ENCODE measurements at places on chromosomes 5 and 9.

- no peak for DNase-seq
These were observed 244.6 kb downstream of the DMRT2 start for GRCh38 chr9:1294641-1295258.

DNA sequence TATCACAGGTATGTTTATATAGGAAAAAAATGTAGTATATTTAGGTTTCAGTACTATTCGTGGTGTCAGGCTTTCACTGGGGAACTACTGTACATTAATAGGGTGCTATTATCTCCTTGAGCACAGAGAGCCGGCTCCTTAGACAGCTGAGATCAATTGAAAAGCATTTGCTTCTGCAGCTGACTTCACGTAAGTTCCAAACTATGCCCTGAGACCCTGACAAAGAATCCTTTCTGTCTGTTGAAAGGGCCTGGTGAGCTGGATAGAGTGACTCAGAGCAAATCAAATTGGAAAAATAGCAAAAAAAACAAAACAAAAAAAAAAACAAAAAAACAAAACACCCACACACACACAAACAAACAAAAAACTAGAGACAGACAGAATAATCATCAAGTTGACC, 652.0 kb downstream of the MTRR start:
- no peak for DNase-seq

DNA sequence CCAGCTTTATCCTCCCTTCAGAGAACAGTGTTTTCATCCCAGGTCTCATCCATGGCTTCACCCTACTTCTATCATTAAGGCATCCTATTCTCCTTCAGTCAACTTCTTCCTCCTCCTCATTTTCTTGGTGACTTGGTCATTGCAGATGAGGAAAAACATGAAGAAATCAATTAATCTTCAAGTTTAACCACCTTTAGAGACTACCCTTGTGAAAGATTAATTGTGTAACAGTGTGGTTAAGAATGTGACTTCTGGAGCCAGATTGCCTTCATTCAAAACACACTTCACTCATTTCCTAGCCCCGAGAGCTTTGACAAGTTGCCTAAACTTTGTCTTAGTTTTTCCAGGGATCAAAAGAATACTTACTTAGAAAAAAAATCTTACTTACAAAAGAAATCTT, 110.0 kb downstream of the STK32A start:
- no peak for DNase-seq

- no peak for DNase-seq
These were observed 159.5 kb downstream of the GNA14 start for GRCh38 chr9:77488439-77489126.

DNA sequence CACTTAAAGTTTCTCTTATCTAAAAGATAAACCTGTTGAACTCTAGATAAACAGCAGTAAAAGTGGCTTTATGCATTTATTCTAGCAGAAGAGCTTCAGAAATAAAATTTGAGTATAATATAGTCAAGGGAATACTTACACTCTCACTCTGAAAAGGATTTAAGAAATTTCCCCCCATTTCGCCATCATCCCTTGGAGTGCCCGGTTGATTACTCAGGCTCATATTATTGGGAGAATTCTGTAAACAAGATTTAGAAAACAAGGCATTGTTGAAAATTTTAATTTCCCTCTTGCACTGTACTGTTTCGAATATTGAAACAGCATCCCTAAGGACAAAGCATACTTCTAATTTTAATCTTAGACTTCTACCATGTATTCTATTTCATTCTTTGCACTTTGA, 34.5 kb upstream of the ACOT12 start:
- DNase-seq = no peak

GRCh38 chr5:35122819-35123218, 75.1 kb upstream of the AGXT2 start:
- DNase-seq = no peak

DNA sequence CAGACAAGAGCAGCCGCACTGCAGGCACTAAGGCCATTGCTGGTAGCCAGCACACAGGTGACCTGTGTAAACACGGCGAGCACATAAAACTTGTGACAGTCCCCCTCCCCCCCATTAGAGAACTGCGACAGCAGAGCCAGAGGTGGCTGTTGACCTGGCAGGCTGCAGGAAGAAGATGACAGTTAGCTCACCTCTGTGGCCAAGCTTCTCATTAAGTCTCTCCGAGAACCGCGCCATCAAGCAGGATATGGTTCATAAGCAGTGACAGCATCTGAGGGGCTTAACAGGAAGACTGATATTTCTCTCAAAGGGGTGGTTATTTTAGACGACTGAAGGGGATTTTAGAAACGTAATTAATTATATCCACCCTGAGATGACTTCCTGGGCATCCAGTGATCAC, 5.2 kb downstream of the SURF4 start:
- DNase-seq = no peak

- no peak for DNase-seq
These were observed 41.6 kb downstream of the CLINT1 start for GRCh38 chr5:157817387-157817702.

DNA sequence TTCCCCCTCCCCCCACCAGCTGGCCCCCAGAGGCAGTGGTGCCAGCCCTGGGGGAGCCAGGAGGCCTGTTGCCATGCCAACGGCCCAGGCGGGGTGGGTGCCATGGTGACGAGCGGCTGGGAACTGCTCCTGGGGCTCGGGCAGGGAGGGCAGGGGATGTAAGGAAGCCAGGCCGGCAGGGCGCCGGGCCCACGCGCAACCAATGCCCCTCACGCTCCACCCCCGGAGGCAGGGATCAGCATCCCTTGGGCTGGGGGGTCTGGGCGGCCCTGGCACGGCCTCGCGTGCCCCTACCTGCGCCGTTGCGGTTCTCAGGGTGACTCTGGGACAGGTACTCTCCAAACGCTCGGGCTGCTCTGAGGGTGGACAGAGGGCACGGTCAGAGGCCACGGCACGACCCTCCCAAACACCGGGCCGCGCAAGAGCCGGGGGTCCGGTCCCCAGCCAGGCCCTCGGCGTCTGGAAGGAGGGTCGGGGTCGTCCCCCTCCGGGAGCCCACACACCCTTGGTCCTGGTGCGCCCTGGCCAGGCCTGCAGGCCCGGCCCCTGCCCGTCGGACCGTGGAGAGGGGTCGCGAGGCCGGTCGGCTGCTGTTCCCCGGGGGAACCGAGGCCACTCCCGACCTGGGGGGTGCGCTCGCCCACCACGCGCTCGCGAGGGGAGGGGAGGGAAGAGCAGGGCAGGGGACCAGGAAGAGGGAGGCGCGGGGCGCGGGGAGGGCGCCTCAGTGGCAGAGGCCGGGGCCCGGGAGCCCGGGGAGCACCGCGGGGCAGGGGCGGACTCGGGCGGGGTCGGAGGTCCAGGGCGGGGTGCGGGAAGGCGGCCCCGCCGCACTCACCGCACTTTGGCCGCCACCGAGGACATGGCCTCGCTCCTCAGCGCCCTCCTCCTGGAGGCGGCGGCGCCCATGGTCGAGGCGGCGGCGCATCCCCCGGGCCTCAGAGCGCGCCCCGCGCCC, 661 bp downstream of the NSMF start:
- no peak for DNase-seq

DNA sequence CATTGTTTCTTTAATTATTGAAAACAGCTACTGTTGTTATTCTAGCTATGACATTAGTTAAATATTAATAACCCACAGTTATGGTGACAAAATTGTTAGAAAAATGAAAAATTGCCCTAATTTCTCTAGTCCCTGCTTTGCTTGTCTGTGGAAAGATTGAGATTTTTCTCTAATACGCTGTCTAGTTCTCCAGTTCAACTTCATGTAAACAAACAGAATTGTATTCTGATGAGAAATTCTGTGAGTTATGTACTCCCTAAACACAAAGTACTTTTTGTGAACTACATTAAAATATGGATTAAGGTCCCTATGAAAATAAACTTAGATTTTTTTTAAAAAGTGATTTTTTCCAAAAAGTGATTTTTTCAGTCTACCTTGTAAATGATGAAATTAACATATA, 8.7 kb downstream of the SLF1 start:
- DNase-seq = no peak

- no peak for DNase-seq
These were observed 1.9 kb downstream of the DIPK1B start for GRCh38 chr9:136714096-136714892.

DNA sequence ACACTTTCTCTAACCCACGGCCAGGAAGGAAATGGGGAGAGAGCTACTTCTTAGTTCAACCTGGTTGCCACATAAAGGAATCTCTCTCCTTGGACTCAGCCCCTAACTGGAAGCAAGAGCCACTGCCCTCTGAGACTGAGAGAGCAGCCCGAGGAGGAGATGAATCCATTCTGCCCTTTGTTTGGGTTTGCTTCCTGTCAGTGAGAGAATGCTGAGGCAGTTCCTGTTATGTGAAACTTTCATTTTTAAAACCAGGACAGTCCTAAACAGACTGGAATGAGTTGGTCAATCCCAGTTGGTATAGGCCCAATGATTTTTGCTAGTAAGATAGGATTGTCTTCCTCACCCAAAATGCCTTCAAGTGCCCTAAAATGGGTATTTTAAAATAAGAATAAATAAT, 205.1 kb downstream of the NTRK2 start:
- DNase-seq = no peak

DNA sequence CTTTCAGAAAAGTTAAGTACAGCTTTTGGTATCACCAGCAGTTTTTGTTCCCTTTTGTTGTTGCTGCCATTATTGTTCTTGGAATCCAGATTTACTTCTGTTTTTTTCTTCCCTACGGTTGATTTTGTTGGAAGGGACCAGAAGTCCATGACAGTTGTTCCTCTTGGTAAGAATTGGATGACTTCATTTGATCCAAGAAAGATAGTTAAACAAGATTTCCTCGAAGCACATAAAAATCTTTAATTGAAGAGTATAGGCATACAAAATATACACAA, 65.4 kb downstream of the CDC42SE2 start:
- DNase-seq = no peak

GRCh38 chr5:38650946-38651345, 94.5 kb upstream of the LIFR start:
- DNase-seq = no peak

DNA sequence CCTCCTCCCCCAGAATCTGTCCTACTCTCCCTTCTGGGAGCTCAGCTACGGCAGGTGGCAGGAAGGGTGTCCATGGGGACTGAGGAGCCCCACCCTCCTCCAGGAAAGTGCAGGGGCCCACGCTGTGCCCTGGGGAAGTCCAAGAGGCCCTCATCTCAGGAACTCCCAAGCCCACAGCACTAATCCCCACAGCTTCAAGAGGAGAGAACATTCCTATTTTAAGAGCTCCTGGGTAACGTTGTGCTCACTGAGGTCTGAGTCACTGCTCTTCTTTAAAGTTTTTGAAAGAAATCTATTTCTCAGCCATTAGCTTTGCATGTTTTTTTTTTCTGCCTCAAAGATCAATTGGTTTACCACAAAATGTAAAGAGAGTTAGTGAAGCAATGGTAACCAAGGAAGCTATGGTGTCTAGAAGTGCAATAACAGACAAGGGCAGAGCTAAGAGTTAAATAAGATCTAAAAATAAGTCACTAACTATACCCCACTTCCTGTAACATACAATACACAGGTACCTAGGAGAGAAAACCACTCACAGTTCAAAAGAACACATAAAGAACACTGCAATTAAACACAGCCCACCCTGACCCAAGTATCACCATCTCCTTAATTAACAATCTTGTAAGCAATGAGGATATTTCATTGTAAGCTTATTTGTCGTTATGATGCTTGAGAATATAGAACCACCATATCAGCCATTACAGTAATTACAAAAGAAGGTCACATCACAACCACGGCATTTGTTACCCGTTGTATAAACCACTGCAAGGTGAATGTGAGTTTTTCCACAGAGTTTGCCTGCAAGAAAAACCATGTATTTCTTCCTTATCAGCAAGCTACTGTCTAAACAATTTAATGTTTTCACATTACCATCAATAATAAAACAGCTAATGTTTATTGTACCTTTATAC, 382.3 kb upstream of the SLC30A5 start:
- no peak for DNase-seq

GRCh38 chr9:119934497-119934896, 565.3 kb upstream of the BRINP1 start:
- DNase-seq = no peak

- DNase-seq = peak; percentile 86
These were observed at the start of gene INPP5E for GRCh38 chr9:136439481-136440408. TSS of gene INPP5E (minus strand) at chr9:136439845. CDS start at chr9:136439419, 426 bp downstream.

- no peak for DNase-seq
These were observed 297.7 kb downstream of the CSNK1G3 start for GRCh38 chr5:123809594-123810221.

- no peak for DNase-seq
These were observed 465.7 kb downstream of the GADD45G start for GRCh38 chr9:90070469-90070868.

DNA sequence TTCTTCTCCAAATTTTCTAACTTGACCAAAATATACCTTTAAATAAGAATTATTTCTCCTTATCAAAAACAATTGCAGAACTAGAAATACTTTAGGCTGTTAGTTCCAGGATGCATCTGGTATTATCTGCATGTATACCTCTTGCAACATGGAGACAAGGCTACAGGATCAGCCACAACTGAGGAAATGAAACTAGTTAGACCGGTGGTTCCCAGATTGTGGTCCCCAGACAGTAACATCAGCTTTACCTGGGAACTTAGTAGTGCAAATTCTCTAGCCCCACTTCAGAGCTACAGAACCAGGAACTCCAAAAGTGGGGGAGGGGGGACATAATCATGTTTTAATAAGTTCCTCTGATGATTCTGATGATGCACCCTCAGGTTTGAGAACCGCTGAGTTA, 61.6 kb upstream of the C9orf72 start:
- no peak for DNase-seq

- no peak for DNase-seq
These were observed 203.2 kb upstream of the IRX1 start for GRCh38 chr5:3392306-3392939.

DNA sequence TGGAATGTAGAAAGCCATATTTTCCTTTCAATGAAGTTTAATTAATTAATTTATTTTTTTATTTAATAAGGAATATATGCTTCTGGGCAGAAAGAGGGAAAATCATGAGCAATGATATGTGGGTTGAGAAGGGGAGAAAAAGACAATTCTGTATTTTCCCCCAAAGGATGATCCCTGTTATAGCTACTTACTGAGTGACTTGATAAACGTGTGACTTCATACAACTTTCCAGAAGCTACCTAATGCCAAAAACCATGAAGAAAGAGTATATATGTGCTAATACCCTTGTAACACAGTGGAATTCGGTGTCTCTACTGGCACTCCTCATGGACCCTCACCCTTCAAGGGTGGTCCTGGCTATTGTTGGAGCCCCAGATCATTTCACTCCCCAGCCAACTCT, 335.0 kb upstream of the KLF4 start:
- DNase-seq = no peak

DNA sequence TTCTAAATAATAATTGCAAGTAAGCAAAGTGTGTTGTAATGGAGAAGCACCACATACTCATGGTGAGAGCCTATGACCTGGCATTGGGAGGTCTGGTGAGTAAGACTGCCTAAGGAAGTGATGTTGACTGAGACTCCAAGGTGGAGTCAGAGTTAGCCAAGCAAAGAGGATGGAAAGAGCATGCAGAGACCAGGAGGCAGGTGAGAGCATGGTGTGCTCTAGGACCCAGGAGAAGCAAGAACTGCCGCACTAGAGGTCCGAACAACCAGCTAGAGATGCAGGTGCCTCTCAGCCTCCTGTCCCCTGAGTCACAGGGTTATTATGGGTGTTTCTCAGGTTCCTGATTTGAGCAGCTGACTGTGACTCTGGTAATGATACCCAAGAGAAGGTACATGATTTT, 27.3 kb downstream of the ANP32B start:
- DNase-seq = no peak

- DNase-seq = no peak
These were observed 215.5 kb upstream of the KCNN2 start for GRCh38 chr5:114146398-114146797.
